ENCODE measurements at places on chromosomes 13 and 19. TPM values are rescaled to one million over a fixed set of nuclear protein-coding genes. Genes with fewer than 3 reads are reported as not detected.

The CYP4F11 gene
- 0.17 TPM for polyA plus RNA-seq

The TUBB4A gene
- polyA plus RNA-seq: 29.5 TPM

The GJB6 gene
- 2.5 TPM for polyA plus RNA-seq

The CBY2 gene
- polyA plus RNA-seq: 0.45 TPM

All from renal cortex interstitium (tissue), 15 donors.